ENCODE measurements at places on chromosomes 4 and X.

- no peak for ATAC-seq
Observed at GRCh38 chr4:74772106-74772505, 22.2 kb downstream of the BTC start.

GRCh38 chr4:146222313-146222712 is 8.0 kb downstream of the REELD1 start:
- no peak for ATAC-seq

- ATAC-seq: no peak
Observed at GRCh38 chr4:177671387-177671786, 229.2 kb upstream of the AGA start.

GRCh38 chr4:70705183-70706043 is 16.4 kb upstream of the RUFY3 start:
- peak; percentile 84 for ATAC-seq

- no peak for ATAC-seq
Observed at GRCh38 chrX:124362072-124362471, 15.7 kb downstream of the SH2D1A start.

GRCh38 chr4:47873877-47874541 is 36.1 kb upstream of the CORIN start:
- no peak for ATAC-seq

DNA sequence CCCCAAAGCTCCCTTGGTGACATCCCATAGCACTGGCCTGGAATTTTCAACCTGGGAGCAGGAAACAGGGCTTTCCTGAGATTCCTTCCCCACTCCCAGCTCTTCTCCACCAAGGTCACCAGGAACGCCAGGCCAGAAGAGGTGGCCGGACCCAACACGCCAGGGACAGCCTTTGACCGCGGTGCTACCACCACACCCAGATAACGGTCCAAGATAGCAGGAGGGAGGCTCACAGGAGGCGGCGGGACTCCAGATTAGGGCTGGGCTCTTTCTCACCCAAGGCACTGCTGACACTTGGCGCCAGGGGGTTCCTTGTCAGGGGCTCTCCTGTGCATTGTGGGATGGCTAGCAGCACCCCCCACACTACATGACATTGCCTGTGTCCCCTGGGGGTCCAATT is 22.9 kb downstream of the ZFYVE28 start:
- no peak for ATAC-seq

GRCh38 chrX:107723511-107723910 is 52.1 kb downstream of the TSC22D3 start:
- ATAC-seq: no peak

DNA sequence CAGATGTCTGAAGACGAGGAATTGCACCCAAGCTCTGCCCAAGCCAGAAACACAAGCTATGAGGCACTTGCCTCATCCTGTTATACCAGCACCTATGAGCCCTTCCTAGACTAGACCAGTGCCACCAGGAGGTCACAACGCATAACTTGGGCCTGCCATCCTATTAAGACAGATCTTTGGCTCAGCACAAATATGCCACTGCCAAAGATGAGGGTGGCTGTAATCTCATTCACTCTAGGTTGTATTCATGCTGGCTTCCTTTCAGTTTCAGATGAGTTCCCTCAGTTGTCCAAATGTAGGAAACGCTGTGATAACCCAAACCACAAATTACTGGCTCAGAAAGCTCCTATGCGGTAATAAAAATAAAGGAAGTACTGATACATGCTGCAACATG is 76.5 kb upstream of the CITED1 start:
- peak; percentile 78 for ATAC-seq

- ATAC-seq: no peak
Observed at GRCh38 chr4:122703868-122704267, 28.6 kb upstream of the BBS12 start.

DNA sequence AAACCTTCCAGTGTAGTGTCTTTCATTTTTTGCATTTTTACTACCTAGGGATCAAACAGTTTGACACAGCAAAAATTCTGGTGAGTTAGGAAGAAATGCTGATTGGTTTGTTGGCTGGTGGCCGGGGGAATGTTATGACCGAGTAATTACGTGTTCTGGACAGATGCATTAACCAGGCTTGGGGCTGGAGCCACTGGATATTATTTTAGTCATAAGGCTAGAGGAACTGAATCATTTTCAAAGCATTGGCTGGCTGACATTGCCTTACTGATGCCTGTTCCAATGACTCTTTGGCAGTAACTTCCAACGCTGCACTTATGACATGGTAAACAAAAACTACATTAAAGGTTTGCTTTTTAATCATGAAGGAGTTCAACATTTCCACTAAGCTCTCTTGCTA is 84.6 kb downstream of the FBXO8 start:
- no peak for ATAC-seq

- ATAC-seq: peak; percentile 1
Observed at GRCh38 chr4:15003891-15004738, 1.8 kb downstream of the CPEB2 start.

- ATAC-seq: no peak
Observed at GRCh38 chr4:93870876-93871458, 42.4 kb downstream of the ATOH1 start.

DNA sequence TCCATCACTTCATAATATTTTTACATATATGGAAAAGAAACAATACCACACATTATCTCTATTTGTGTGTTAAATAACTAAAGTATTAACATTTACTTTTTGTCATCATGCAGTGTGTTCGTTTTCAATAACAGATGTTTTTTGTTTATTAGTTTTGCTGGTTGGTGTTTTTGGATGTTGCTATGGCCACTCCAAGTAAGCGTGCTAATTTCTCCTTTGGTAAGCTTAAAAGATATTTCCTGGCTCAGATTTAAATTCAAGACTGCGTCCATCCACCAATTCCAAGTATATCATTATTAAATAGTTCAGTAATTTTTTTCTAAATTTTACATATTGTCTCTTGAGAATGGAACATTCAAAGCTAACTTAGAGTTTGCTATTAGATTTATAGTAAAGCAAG is 235.4 kb upstream of the IL1RAPL1 start:
- no peak for ATAC-seq

- ATAC-seq: no peak
Observed at GRCh38 chr4:36316607-36317006, 35.2 kb downstream of the DTHD1 start.

- ATAC-seq: no peak
Observed at GRCh38 chr4:26206339-26206738, 114.5 kb upstream of the RBPJ start.

DNA sequence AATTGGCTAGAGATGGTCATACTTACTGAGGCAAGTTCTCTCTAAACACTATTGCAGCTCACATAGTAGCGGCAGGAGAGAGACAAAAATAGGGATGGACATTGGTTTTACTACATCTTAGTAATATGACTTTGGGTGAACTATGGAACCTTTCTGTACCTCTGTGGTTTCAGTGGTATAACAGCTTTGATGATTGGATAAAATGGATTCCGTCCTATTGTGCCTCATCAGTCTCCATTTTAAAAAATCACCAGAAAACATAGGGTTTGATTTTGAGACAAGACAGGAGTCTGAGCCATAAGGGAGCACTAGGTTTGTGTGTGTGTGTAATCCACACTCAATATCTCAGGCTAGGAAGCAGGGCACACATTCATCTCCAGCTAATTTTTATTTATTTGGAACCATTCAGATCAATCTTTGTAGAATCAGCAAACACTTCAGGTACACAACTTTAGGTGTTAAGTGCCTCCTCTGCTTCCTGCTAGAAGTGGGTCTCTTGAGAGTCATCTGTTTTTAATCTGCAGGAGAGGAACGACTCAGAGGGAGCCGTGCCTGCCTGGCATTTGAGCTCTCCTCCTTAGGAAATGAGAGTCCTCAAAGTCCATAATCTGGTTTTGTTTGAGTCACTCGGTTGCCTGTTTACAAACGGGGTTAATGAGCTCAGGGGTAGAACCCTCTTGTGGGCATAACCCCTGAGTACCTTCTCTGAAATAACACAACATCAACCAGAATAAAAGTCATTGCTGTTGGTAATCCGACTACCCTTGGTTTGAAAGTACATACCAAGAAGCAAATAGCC is 238.5 kb upstream of the BOD1L1 start:
- no peak for ATAC-seq

GRCh38 chrX:35819241-35819640 is 21.1 kb downstream of the MAGEB16 start:
- ATAC-seq: no peak

GRCh38 chr4:37320513-37321235 is 76.1 kb downstream of the NWD2 start:
- no peak for ATAC-seq

GRCh38 chrX:94058728-94059382 is 384.8 kb downstream of the FAM133A start:
- ATAC-seq: no peak

DNA sequence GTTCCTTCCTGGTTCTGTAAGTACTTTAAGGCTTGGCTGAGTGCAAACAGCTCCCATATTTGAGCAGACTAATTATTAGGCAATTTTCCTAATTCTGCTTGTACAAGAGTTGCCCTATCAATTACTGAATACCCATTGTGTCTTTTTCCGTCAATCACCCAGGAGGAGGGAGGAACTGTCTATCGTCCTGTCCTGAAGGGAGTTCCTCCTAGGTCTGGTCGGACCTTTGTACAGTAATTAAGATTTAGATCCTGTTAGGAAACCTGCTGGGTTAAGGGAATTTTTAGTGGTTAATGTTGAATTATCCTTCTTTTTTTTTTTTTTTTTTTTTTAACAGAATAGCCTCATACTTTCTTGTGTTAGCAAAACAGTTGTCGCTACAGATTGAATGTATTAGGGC is 130.1 kb downstream of the KDM6A start:
- no peak for ATAC-seq

DNA sequence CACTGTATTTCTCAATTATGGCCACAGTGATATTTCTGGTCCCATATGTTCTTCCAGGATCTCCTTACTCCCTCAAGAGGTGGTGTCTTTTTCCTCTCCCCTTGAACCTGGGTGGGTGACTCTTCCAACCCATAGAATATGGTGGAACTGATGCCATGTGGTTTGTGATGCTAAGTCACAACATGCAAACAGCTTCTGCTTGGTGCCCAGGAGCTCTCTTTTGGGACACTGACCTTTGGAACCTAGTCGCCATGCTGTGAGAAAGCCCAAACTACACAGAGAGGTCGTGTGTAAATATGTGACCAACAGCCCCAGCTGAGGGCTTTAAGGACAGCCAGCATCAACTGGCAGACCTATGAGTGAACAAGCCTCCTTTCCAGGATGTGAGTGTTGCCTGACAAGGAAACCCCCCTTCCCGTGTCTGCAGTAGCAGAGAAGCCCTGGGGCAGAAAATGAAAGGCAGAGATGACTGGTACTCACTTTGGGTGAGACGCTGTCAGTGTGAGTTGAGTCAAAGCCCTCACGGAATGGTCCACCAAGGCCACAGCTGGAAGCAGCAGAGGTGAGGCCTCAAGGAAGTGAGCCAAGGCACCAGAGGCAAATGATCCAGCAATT is 223.4 kb downstream of the BCOR start:
- no peak for ATAC-seq

DNA sequence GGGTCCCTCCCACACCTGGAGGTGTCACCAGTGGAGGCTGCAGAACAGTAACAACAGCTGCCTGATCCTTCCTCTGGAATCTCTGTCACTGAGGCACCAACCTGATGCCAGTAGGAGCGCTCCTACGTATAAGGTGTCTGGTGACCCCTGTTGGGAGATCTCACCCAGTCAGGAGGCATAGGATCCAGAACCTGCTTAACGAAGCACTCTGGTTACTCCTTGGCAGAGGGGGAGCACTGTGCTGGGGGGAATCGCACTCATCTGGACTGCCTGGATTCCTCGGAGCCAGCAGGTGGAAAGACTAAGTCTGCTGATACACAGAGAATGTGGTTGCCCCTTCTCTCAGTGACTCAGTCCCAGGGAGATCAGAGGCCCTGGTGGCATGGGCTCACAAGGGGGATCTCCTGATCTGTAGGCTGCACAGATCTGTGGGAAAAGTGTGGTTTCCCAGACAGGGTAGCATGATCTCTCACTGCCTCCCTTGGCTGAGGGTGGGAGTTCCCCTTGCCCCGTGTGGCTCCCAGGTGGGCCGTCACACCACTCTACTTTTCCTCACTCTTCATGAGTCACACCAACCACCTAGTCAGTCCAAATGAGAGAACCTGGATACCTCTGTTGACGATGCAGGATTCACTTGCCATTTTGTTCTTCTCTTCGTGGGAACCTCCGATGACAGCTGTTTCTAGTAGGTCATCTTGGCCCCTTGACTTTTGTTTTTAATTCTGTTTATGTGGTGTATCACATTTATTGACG is 305.9 kb downstream of the IDS start:
- no peak for ATAC-seq

DNA sequence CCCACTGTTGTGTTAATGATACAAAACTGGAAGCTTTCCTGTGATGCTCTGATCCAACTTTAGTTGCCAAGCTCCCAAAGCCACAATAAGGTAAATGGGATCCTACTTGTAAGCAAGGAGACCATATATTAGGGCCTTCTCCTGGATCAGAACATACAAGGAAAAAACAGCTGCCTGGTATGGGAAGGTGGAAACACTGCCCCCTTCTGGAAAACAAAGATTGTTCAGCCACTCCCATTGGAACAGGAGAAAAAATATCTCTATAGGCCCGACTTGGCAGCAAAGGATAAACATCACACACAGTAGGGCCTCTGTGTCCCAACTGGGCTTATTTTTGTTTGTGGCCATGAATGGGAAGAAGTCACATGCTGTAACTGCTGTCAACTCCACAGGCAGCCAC is 166.5 kb downstream of the TBX22 start:
- ATAC-seq: no peak

GRCh38 chr4:6929339-6929811 is 19.7 kb downstream of the TBC1D14 start:
- ATAC-seq: no peak

GRCh38 chr4:78565971-78566372 is 14.4 kb downstream of the ANXA3 start:
- peak; percentile 76 for ATAC-seq

Data from esophagus mucosa (tissue), 1 donor.